ENCODE measurements at places on chromosomes 2 and 18.

GRCh38 chr2:141331127-141331526 is 799.7 kb downstream of the LRP1B start:
- DNase-seq: no peak

- DNase-seq: no peak
Measured at GRCh38 chr2:99127981-99128380, 13.5 kb upstream of the C2orf15 start.

DNA sequence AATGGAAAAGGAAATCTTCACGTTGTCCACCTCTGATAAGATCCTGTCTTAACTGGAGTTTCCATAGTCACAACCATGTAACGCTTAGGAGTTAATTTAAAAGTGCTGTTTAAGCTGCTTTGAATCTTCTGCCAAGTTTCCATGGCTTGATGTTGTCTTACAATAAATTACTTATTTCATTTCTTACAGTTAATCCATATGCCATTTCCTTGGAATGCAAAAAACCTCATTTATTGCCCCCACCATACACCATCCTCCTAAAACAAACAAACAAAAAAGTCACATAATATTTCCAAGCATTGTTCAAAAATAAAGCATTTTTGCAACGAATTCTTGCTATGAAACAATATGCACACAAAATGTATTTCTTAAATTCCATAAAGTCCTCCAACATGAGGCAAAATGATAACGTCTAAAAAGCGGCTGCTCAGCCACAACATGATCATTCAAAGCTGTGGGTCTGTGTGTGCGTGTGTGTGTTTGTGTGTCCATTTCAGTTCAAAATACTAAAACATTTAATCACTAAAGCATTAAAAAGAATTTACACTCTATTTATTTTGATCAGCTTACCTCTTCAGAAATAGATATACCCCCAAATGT is 46.8 kb upstream of the PXDN start:
- DNase-seq: no peak

DNA sequence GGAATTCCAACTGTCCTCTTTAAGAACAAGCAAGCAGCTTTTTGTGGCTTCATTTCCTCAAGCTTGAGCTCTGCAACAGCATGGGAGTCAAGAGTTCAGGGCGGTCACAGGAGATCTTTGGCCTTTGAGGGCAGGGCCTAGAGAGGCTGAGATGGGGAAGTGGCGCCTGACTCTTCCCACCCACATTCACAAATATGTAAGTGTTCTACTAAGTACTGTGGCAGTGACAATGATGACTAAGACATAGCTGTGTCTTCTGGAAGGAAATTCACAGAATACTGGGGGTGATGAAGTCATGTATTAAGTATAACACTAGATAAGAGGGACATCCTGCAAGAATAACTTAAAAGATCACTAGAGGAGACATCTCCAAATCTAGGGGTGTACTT is 15.0 kb downstream of the RND3 start:
- no peak for DNase-seq

- no peak for DNase-seq
Measured at GRCh38 chr2:216057688-216058193, 23.9 kb downstream of the PECR start.

DNA sequence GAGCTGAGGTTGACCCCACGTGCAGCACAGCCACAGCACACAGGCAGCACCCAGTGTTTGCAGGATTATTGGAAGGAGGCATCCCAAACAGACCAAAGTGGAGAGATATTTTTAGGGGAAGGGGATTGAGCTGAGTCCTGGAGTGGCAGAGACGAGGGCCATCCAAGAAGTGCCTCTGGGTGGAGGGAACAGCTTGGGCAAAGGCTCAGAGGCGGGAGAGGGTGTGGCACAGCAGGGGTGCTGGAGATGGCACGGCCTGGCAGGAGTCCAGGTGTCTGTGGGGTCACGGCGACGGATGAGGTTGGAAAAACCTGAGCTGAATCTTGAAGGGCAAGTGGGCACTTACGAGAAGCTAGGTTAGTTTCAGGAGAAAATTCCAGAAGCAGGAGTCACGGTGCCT is 60.6 kb downstream of the INHBB start:
- no peak for DNase-seq

DNA sequence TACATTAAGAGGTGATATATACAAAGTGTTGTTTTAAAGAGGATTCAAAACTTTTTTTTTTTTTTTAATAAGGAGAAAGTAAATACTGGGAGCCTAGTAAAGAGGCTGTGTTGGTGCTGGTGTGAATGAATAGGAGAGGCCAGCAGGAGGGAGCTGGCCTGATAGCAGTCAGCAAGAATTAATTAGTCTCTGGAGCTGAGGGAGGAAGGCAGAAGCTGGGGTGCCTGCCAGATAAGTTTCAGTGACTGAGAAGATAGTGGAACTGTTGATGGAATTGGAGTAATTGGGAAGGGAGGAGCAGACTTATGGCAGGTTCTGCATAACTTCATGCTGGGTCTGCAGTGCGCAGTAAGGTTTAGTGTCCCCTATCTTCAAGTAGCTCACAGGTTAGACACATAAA is 36.2 kb upstream of the SNORC start:
- DNase-seq: no peak
